ENCODE measurements at places on chromosomes 5 and 9.

- DNase-seq, result no peak
Observed at GRCh38 chr5:82142928-82143577, 135.1 kb downstream of the RPS23 start.

DNA sequence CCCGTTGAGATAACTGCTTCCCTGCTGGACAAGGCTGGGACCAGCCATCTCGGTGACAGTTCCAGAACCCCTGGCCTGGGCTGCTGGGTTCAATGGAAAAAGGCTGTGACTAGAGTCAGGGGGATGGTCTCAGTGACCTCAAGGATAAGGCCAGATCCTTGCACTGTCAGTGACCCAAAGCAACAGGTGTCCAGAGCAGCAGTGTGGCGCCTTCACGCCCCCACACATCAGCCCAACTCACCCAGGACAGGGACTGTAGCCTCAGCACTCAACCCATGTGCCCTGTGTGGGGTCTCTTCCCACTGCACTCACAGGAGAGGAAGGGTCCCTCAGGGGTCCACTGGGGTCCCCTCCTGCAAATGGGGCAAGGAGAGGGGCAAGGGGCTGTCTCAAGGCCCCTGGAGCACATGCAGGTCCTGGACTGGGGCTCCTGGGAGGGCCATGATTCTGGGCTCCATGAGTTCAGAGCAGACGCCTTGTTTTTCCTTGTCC, 698 bp upstream of the LCN2 start:
- no peak for DNase-seq

DNA sequence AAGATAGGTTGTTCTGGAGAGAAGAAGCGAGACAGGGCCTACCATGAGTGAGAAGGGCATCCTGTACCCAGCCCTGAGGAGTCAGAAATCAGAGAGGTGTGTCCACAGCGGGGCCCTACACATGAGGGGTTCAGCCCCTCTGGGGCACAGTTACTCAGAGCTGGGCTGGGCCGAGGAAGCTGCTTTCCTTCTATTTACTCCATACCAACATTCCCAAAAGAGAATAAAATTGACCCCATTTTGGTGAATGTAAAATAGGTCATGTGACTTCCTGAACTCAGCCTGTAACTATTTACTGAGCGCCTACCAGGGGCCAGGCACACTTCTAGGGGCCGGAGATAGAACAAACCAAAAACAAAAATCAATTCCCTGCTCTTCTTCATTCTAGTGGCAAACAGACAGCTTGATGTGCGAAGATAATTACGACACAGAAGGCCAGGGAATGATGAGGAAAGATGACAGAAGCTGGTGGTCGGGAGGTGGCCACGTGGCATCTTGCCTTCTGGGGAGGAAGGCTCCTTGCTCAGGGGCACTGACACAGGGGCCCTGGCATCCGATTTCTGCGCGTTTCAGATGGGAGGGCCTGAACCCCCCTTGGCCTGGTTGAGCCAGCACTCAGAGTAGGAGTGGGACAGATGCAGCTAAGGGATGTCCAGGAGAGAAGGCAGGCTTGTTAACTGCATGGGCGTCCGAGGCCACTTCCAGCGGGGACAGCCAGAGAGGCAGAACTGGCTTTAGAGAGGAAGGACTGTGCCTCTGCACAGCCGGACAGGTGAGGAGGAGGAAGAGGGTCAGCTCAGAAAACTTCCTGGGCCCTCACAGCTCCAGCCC, 121.8 kb downstream of the NSG2 start:
- no peak for DNase-seq

- DNase-seq, result no peak
Observed at GRCh38 chr5:132059696-132060500, 557 bp upstream of the IL3 start.

DNA sequence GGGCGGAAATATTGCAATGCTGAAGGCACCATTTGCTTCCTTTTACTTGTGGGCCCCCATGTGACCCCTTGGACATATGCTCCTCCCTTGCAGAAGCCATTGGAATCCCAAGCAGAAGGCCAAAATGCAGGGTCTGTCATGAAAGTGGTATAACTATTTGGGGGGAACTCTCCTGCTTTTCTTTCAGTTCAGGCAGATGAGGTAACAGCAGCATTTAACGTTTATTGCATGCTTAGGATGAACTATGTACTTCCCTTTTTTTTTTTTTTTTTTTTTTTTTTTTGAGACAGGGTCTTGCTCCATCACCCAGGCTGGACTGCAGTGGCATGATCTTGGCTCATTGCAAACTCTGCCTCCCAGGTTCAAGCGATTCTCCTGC, 7.8 kb downstream of the FOXI1 start:
- DNase-seq, result no peak

- DNase-seq, result no peak
Observed at GRCh38 chr5:57719216-57719615, 236.6 kb upstream of the ACTBL2 start.
